ENCODE measurements at places on chromosomes 16 and 17.

DNA sequence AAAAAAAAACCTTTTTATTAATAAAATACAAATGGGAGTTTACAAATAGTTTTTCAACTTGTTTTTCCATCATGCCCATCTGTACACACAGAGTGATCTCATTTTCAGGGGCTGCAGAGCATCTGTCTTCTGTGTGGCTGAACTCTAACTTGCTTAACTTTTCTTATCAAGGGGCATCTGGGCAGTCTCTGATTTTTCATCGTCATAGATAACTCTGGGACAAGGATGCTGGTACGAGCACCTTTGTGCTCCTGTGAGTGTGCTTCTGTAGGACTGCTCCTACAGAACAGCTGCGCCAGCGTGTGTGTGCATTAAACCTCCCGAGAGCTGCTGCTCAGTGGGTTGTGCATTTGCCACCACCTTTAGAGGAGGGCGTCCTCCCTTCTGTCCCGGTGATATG lies 34.6 kb upstream of the TAC4 start:
- DNase-seq = no peak

DNA sequence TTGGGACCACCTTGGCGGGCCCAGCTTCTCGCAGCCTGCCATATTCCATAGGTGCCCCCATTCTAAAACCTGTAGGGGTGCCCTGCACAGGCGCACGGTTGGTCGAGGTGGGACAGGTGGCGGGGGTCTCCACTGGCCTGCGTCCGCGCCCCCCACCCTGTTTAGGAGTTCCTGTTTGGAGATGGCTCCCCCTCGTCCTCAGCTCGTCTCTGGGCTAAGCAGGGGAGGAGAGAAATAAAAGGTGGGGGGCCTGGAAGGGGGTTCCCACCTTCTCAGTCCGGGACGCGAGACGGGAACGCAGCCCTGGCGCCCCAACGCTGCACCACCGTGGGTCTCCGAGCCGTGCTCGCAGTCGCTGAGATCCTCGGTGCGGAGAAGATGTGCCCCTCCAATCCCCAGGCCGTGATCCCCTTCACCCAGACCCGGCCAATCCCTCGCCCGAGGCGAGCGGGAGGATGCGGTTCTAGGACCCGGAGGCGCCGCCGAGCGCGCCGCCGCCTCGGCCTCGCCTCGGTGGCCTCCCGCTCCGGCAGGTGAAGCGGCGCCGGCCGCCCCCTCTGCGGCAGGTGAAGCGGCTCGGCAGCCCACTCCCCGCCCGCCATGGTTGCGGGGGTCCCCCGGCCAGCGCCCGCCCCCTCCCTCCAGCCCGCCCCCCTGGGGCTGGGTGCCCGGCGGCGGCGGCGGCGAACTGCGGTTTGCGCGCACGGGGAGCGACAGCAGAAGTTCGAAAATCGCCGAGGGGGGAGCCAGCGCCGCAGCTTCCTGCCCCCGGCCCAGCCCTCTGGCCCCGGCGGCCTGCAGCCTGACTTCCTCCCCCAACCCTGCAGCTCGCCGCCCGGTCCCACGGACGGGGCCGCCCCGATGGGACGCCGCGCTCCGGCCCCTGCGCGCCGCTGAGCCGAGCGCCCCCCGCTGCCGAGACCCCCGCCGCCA lies at the start of gene FMNL1:
TSS of gene FMNL1 (plus strand) at position 805 of the 933 bp plus-strand sequence. CDS start 240 bp downstream, outside the sequence.
- peak; percentile 59 for DNase-seq

GRCh38 chr16:75482434-75483205 lies 12.6 kb downstream of the CHST6 start:
- DNase-seq = no peak

GRCh38 chr16:29699324-29700219 lies 20.6 kb downstream of the QPRT start:
- no peak for DNase-seq

- no peak for DNase-seq
These were observed 26.7 kb downstream of the SMIM36 start for GRCh38 chr17:55484575-55484974.

DNA sequence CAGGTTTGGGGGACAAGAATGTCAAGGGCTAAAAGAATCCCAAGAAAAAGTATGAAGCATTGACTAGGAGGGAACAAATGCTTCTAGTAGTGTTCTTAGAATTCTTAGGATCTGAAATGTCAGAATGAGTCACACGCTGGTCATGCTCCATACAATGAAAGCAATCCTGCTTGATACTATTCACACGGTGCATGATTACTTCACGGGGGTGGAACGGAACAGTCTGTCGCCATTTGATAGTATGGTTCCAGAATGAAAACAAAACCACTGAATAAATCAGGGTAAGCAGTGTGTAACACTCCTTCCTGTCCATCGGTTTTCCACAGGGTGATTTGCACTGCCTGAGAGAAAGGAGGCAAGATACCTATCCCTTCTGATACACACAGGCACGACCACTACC lies 22.9 kb upstream of the YWHAE start:
- DNase-seq = no peak

GRCh38 chr17:41634639-41635038 lies 10.3 kb upstream of the KRT17 start:
- peak; percentile 69 for DNase-seq

DNA sequence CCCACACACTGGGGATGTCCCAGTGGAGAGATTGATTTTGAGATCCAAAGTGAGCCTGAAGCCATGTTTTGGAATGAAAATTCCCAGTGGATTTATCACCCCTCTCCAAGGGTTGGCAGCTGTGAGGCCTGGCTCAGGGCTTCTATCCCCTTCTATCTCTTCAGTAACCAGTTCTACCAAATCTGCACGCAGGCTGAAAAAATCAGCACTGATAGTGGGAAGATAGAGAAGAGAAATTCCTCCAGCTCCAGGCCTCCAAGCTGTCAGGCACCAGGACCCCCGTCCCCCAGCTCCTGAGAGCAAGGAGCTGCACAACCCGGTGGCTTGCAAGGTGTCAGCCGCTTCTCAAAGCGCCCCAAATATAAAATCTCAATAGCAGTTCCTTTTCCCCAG lies 1.0 kb downstream of the FLOT2 start:
- DNase-seq = no peak

GRCh38 chr16:54077050-54077821 lies 209.4 kb downstream of the IRX3 start:
- DNase-seq = peak; percentile 59

DNA sequence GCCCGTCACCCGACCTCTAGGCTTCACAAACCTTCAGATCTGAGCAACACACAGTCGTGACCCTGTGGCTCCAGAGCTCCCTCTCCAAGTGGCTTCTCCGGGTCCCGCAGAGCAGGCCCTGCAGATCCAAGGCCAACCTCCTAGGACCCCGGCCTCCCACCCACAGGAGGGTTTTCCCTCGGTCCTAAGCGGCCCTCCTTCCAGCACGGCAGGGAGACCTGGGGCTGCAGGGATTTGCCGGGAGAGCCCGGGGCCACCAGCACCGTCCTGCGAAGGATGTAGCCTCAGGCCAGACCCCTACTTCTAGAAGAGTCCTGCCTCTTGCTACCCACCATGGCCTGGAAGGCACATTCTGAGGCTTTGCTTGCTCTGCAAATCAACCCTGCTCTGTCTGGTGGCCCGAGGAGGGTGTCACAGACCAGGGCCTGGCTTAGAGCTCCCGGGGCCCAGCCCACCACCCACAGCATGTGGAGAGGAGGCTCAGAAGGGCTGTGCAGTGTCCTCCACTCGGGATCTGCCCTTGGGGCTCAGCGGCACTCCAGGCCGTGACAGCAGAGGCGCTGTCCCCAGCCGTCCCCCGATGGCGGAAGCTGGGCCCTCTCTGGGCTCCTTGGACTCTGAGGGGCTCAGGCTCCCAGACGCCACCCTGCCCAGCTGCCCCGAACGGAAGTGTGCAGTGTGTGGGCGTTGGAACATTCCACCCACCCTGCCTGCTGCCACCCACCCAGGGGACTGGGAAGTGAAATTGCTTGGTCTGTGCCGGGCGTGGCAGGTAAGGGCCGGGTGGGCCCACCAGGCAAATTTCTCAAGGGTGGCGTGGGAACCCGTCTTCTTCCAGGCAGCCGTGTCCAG lies 28.8 kb upstream of the ACSF3 start:
- DNase-seq = no peak

GRCh38 chr17:81272616-81273015 lies 22.5 kb downstream of the SLC38A10 start:
- no peak for DNase-seq

GRCh38 chr17:40319651-40320540 lies 10.9 kb downstream of the RARA start:
- DNase-seq = no peak

All from islet precursor cell (in vitro differentiated cells).